ENCODE measurements at places on chromosomes 3 and 15.
A peak's percentile ranks its signal among the peaks of the same experiment; 100 is the strongest.

DNA sequence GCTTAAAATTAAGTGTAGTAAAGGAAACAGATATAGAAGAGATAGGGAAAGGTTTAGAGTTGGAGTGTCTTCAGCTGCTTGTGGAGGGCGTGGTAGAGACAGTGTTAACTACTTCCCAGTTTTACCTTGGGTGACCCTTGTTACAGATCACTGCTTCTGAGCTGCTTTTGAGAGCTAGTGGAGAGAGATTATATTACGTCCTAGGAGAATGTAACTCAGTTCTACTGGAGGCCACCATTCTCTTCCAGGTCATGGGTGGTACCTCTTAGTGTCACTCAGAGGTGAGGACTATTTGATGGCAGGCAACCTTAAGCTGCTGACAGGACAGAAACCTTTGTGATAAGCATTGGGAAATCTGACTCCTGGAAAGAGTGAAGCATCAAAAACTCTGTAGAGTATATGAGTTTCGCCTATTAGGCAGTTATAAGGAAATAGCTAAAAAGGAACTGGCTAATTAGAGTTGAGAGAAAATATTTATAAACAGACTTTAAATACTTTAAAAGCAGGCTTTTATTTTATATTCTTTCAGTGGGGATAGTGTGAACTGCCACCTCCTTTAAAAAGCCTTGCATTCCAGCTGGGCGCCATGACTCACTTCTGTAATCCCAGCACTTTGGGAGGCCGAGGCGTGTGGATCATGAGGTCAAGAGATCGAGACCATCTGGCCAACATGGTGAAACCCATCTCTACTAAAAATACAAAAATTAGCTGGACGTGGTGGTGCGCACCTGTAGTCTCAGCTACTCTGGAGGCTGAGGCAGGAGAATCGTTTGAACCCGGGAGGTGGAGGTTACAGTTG is 106.5 kb downstream of the ZNF609 start:
- no peak for DNase-seq

GRCh38 chr15:81001152-81002008 is 657 bp downstream of the TLNRD1 start:
- peak; percentile 37 for DNase-seq

DNA sequence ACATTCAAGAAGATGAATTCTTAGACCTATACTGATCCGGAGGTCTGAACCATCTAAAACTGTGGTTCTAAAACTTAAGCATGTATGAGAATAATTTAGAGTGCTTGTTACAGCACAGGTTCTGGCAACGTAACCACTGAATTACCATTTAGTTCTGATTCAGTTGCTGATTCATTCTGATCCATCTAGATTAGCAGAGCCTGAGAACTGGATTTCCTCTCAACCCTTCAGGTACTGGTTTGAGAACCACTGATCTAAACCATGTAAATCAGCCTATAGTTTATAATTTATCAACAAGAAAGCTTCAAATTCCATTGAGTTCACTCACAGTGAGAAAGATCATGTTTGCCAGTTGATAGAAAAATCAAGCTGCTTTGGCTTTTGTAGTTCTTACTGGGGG is 1001.1 kb upstream of the EPHA6 start:
- DNase-seq, result no peak

DNA sequence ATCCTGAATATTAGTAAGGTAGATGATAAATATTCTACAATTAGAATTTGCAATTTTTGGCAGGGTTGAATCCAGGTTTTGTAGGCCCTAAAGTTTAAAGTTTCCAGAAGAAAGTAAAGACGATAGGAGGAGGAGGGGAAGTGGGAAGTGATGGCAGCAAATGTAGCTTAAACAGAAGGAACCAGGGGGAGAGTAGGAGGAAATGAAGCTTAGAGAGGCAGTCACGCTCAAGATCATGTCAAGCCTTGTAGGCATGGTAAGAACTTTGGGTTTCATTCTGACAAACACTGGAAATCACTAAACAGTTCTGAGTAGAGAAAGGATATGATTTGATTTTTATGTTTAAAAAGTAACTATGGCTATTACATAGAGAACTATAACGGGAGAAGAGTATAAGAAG is 63.9 kb downstream of the NR2E3 start:
- DNase-seq, result no peak

DNA sequence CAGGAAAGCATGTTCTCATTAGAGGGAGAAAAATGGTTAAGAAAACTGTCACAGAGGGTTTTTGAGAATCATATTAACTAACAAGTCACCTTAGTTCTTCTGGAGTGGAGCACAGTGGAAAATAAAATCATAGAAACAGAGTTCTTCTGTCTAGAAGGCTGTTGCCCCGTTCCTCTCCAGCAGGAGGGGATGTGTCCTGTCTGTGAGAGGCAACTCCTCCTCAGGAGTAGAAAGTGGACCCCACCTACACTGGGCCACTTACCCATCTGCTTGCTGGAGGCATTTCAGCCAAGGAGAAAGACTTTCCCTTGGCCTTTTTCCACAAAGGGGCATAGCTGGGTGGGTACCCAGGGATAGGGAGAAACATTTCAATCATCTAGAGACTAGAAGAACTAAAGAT is 106.6 kb downstream of the SSR3 start:
- DNase-seq, result peak; percentile 6

DNA sequence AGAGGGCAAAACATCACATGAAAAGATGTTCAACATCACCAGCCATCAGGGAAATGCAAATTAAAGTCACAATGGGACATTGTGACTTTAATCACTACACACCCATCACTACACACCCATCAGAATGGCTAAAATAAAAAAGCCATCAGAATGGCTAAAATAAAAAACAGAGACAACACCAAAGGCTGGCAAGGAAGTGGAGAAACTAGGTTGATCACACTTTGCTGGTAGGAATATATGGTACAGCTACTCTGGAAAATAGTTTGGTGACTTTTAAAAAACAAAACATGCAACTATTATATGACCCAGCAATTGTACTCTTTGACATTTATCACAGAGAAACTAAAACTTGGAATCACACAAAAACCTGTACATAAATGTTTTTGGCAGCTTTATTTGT is 15.1 kb upstream of the ABHD5 start:
- no peak for DNase-seq

DNA sequence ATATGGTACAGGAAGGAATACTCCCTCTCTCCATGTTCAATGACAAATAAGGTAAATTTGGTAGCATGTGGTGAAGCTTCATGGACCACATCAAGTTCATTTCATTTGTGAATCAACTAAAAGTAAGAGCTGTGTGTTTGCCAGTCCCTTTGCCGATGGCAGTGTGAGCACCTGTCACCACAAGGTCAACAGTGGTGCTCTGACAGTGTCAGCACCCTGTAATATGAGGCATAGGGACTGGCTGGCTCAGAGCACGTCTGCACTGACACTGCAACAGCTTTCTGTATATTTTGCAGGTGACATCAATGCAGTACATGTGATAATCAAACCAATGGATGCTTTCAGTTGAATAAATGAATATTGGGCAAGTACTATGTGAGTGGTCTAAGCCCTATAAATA is 852.4 kb downstream of the TUSC7 start:
- no peak for DNase-seq

DNA sequence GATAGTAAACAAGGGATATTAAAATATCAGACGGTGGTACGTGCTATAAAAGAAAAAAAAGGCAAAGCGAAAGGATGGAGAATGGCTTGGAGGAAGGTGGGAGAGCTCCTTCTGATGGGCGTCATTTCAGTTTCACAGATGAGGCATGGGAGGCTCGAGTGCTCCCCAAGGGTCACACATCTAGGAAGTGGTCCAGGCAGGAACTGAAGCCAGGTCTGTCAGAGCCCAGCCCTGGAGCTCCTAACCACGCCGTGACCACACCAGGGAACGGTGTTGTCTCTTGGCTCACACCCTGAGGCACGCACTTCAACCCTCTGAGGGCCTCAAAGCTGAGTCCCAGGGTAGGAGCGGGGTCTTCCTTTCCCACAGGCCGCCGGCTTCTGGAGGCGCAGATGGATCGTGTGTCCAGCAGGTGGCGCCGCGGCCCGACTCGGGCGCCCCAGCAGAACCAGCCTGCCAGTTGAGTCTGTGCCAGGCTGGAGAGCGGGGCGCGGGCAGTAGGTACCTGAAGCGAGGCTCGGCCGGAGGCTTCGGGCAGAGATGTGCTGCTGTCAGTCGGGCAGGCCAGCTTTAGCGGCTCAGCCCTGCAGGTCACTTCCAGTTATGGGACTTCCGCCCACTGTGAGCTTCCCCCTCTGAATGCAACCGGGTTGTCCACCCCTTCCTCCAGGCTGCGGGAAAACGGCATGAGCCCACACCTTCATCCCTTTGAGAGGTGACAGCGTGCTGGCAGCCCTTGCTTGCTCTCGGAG is 68.1 kb downstream of the SLC6A1 start:
- DNase-seq, result peak; percentile 27

DNA sequence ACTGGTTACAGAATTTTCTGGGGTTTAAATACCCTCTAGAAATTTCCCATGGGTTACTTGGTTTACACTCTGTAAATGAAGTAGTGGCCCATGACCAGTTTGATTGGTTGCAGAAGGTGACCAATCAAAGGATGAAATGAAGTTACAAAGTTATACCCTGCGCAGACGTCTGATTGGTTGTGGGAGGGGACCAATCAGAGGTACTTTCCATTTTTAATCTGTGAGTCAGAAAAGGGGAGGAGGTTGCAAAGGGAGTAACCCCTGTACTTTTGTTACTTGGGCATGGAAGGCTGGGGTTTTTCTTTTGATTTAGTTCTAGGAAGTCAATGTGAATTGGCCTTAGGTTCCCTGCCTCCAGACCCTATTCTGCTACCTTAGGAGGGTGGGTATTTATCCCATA is 18.7 kb upstream of the APH1B start:
- no peak for DNase-seq

- no peak for DNase-seq
Observed at GRCh38 chr3:41740374-41740886, 221.5 kb downstream of the ULK4 start.

DNA sequence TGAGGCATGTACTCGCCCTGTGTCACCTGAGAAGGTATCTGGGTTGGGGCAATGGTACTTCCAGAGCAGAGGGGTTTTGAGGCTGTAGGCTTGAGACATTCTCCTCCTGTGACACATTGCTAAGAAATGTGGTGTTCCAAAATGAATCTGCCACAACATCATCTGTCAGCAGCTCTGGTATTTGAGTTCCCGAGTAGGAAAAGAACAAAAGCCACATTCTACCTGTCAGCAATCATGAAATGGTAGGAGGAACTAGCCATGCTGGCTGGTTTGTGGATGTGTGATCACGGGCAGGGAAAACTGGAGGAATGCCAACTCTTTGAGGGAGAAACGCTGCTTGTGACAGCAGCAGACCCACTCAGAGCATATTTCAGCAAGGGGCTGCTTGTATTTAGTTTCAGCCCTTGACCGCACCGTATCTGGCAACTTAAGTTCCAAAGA is 579.4 kb upstream of the TBL1XR1 start:
- DNase-seq, result no peak

DNA sequence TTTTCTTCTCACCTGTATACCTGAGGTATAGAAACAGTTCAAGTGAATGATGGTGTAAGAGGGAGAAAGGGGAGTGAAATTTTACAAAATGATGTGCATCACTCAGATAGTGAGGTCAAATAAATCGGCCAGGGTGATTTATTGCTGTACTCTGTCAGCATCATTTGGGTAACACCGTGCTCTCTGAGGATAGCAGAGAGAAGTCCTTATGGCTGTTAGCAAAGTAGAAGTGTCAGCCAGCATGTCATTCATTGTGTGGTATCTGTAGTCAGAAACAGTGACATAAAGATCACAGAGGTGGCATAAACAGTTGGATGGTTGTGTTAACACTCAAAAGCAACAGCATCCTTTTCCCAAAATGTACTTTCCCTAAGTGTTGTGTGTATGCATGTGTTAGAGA is 53.4 kb downstream of the PSMD6 start:
- DNase-seq, result no peak

DNA sequence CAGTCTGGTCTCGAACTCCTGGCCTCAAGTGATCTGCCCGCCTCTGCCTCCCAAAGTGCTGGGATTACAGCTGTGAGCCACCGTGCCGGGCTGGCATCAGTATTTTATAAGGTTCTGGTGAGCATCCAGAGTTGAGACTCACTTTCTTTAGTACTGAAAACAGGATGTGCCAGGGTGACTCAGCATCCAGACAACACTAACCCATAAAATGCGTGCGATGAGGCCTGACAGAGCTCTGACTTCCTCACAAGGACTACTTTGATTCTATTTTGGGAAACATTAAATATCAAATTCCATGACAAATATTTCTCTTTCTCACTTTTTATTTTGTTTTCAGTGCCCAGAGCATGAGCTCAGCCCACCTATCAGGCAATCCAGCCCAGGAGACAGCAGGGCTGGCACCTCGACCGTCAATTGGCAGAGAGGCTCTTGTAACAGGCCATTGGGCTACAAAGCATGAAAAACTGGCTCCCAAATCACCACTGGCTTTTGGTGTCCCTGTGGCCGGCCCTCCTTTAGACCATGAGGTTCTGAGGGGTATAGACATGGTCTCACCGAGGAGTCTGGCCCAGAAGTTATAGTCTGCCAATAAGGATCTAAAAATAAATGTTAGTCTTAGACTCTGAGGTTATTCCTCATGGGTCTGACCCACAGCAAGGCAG is 75.0 kb downstream of the FEM1B start:
- no peak for DNase-seq

DNA sequence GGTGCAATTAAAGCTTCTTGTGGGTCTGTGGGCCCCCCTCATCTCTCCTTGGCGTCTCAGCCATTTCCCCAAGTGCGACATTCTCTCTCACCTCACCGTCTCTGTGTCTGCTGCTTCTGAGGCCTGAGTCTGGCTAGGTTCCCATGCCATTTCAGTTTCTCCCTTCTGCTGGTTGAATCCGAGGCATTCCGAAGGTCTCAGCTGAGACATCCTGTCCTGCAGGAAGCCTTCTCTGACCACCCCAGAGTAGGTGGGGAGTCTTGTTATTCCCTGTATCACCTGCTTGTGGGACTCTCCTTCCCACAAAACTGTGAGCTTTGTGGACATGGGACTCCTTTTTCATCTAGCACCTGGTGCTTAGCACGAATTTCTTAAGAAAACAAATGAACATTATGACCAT is 78.3 kb downstream of the ASB7 start:
- DNase-seq, result no peak

GRCh38 chr3:107850681-107851080 is 240.2 kb downstream of the CD47 start:
- no peak for DNase-seq

- no peak for DNase-seq
Observed at GRCh38 chr3:41523897-41524296, 324.6 kb downstream of the CTNNB1 start.

GRCh38 chr3:140363801-140364200 is 314.1 kb upstream of the TRIM42 start:
- DNase-seq, result peak; percentile 86

GRCh38 chr3:141228395-141228794 is 3.2 kb upstream of the PXYLP1 start:
- peak; percentile 81 for DNase-seq

GRCh38 chr15:65101411-65101890 is 13.5 kb downstream of the UBAP1L start:
- peak; percentile 27 for DNase-seq

DNA sequence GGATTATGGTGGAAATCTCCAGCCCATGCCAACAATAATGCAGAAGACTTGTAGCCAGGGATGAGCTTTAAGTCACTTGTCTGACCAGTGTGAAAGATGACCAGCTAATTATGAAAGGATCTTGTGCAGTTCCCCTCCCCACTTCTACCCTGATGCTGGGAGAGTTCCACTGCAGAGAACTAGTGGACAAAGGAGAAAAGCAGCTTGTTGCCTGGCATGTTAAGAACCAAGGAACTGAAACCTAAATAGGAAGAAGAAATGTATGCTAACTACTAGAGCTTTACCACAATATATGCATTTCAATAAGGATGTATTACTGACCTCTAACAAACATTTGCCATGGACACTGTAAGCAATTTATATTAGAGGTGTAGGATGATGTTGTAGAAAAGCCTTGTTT is 52.2 kb upstream of the CSTA start:
- no peak for DNase-seq

All from COR-L47 (cell line).